ENCODE measurements at places on chromosomes 12 and 14.
A peak's percentile ranks its signal among the peaks of the same experiment; 100 is the strongest.

DNA sequence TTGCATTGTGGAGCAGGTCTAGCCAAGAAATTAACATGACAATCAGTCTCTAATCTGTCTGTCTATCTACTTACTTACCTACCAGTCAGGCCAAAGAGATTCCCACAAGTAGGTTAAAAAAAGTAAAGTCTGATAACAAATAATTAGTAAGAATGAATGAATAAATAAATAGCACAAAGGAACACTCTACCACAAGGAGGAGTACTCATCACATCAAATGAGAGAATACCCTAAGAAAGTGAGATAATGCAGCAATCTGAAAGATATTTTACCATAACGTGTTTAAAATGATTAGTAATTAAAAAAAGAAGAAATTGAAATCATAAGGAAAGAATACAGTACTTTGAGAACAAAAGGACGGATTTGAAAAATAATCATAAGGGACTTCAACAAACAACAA is 187.2 kb downstream of the SYNE2 start:
- no peak for DNase-seq

DNA sequence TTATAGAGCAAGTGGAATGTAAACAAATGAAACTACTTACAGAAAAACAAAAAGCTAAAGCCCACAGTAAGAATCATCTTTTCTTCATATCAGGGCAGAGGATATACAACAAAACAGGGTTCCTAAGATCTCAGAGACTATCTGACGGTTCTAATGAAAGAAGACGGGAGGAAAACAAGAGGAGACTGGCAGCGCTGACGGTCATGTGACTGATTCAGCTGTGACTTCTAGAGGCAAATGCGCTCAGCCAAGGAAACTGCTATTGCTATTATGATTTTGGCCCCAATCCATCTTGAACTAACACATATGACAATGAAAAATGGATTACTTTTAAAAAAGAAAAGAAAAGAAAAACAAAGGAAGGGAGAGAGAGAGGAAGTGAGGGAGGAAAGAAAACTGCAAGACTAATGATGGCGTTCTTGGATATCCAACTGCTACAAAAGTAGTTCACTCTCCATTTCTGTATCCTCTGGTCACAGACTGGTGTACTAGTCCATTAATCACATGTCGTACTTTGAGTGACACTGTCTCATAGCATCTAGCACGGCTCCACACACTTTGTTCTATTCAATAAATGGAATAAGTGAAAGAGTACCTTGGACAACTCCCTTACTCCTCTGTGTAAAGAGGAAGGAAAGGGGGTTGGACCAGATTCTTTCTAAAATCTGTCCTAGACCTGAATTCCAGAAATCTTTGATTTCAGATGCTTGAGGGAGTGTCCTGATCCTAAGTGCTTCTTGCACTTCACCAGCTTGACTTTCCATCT is 119.3 kb downstream of the DAD1 start:
- DNase-seq: no peak

- DNase-seq: peak; percentile 94
Observed at GRCh38 chr12:128817111-128818015, 6.4 kb downstream of the SLC15A4 start.

DNA sequence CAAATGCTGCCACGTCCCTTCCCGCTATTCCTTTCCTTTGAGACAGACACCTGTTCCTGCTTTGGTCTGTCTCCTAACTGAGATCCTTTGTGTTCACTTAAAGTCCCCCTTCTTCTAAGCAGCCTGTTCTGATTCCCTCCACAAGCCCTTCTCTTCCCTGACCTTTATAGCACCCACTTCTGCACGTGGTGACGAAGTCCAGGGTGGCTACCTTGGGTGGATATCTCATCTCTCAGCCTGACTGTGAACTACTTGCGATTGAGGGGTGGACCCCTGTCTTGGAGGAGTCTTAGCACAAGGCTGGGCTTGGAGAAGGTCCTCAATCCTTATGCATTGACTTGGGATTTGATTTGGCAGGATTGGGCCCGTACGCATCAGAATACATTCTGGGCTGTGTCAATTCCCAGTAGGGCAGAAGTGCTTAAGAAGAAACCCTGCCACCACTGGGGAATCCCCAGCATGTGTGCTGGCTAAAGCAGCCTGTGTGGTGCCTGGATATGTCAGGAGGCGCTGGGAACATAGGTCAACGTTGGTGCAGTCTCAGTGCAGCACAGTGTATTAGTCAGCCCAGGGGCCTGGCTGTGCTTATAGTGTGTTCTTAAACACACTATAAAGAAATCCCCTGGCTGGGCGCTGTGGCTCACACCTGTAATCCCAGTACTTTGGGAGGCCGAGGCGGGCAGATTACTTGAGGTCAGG is 23.6 kb downstream of the KRT80 start:
- peak; percentile 98 for DNase-seq

DNA sequence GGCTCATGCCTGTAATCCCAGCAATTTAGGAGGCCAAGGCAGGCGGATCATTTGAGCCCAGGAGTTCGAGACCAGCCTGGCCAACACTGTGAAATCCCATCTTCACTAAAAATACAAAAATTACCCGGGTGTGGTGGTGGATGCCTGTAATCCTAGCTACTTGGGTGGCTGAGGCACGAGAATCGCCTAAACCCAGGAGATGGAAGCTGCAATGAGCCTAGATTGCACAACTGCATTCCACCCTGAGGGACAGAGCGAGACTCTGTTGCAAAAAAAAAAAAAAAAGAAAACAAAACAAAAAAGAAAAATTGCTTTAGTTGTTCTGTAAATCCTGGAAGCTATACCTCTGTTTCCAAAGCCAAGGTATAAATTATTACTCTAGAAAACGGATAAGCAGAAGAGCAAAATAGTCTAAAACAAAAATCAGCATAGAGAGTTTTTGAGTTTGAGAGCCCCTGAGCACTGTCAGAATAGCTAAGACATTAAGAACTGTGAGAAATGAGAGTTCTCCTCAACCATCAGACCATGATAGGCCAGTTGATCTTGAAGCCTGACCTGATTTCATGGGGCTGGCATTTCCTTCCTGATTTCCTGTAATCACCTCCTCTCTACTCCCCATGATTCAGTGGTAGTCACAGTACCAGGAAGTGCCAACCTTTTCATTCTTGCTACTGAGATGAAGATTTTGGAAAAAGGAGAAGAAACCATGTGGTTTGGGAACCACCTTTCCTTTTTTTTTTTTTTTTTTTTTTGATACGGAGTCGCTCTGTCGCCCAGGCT is 31.7 kb downstream of the ATP2A2 start:
- no peak for DNase-seq

DNA sequence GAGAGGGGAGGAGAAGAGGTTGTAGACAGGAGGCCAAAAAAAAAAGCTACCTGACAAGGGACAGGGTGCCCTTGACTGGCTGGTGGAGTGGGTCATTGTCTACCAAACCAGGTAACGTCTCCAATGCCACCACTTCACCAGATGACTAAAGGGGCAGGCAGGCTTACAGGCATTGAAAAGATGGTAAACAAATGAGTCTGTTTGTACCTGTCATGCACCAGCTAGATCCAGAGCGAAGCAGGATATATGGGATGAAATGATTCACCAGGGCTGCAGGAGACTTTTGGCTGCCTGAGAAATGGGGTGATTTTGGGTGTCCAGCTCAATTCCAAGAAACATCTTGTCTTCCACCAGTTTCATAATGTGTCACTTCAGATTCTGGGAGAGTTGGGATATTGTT is 4.0 kb downstream of the C12orf54 start:
- DNase-seq: no peak

- DNase-seq: no peak
Observed at GRCh38 chr12:130127912-130128789, 34.1 kb upstream of the FZD10 start.

DNA sequence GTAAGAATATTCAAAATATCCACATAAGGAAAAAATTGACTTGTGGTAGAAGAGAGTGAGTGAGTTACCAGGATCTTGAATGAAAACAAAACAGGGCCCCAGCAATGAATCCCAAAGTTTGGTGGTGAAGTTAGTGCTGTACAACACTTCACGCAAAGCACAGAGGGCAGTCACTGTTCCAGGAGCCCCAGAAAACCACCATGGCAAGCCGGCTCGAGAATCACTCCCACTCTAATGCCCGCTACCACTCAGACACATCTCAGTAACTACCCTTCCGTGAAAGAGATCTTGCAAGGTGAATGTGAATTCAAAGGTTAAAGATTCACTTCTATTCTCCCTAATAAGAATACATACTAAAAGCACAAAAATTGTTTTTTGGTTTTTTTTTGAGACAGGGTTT is 30.1 kb downstream of the CLIP1 start:
- DNase-seq: no peak

DNA sequence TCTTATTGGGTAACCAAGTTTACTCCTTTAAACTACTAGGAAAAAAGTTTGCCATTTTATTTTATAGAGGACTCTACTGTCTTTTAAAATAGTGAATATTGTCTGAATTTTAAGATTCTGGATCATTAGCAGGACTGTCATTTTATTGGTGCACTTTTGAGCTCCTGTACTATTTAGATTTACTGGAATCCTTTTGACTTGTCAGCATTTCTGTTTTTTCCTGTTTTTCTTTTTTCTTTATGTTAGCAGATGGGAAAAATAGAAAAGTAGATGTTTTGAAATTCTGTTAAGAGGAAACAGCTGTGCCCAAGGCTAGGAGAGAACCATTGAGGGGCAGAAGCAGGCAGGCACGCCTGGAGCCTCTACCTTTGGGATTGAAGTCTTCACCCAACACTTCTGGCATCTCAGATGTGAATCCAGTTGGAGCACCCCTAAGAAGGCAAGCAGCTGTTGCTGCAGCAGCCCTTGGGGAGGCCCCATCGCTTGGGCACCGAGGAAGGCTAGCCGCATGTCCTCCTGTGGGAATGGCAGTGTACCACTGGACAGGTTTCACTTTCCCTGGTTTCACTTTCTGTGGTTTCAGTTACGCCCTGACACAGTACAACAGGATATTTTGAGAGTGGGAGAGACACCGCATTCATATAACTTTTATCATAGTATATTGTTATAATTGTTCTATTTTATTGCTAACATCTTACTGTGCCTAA is 11.5 kb downstream of the RIMKLB start:
- DNase-seq: no peak

DNA sequence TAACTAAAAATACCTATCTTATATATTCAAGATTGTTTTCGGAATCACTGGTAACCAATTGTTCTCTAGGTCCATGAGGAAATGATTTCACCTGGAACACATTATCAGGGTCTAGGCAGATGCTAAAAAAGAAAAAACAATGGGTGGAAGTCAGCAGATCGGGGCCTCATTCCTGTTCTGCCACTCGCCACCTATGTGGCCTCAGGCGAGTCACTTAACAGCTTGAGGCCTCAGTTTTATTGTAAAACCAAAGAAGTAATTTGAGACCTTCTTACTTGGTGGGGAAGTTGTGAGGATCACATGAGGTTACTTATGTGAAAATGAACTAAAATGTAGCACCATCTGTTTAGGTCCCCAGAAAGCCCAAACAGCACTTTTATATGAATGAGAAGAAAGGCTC is 6.2 kb upstream of the RNASE10 start:
- DNase-seq: no peak

DNA sequence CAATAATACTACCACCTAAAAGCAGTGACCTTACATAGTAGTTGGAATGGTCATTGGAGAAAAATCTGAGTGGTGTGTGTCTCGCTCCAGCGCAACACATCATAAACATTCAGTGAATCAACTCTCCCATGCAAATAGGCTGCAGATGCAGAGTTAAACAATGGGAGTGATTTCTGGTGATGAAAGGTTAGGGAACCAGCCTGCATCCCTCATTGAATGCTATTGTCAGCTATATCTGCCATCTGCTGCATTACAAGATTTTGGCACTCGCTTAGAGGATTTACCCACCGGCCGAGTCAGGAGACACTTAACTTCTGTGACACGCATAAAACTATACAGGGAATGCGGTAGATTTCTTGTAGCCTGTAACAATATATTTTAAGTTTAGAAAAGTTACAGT is 900.9 kb downstream of the FLRT2 start:
- DNase-seq: no peak

- DNase-seq: no peak
Observed at GRCh38 chr14:33653308-33653695, 297.6 kb downstream of the EGLN3 start.

DNA sequence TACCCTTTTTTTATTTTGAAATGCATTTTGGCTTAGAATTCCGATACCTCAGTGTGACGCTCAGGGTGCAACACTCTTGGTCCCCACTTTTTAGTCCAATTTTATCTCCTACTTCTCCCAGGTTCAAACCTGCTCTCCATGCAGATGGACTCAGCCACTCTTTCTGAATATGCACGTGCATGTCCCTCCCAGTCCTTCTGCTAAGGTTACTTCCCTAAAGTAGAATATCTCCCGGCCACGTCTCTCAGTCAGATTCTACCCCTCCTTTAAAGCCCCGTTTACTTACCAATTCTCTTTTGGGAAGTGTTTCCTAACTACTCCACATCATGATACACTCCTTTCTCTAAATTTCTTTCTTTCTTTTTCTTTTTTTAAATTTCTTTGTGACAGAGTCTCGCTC is 15.5 kb upstream of the PARP11 start:
- no peak for DNase-seq

- DNase-seq: no peak
Observed at GRCh38 chr14:78535041-78535440, 364.9 kb downstream of the NRXN3 start.

- DNase-seq: no peak
Observed at GRCh38 chr12:4780641-4781611, 60.7 kb downstream of the GALNT8 start.

DNA sequence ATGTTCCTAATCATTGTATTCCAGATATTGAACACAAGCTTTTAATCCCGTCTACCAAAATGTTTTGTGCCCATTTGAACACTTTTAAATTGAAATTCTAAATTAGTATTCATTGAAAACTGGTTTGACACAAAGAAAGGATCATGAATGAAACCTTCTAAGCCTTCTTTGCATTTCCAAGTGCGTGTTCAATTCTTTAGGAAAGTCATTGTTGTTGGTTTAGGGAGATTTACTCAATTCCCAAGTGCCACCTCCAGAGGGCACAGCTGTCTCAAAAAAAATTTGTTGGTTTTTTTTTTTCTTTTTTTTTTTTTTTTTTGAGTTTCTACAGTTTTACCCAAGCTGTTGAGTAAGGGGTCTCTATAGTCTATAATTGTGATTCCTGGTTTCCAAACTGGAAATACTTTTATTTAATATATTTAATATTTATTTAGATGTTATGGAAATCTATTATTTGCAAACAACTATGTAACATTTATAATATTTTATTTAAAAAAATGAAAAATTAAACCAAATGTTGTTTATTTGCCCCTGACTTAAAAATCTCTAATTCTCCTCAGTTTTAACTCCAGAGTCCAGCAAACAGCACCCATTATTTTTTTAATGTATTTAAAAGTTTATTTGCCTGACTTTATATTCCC is 79.9 kb downstream of the NEDD1 start:
- no peak for DNase-seq

DNA sequence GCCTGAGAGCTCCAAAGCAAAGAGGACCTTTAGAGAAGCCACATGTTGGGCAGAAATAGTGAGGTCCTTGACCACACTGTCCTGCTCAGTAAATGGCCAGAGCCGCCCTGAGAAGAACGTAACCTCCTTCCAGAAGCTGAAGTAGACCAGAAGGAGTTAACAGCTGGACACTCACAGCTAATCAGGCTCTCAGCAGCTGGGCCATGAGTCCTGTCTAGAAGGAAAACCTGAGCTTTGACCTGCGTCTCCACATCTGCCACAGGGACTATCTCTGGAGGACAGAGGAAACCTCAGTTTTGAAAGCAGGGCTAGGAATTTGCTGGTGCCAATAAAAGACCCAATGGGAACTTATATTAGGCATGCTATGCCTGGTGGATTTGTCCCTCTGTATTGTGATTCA is 12.3 kb upstream of the DHRS4 start:
- DNase-seq: no peak

- DNase-seq: no peak
Observed at GRCh38 chr14:25526290-25526689, 476.3 kb upstream of the STXBP6 start.

- no peak for DNase-seq
Observed at GRCh38 chr14:84064316-84065125, 1465.4 kb upstream of the FLRT2 start.

- peak; percentile 26 for DNase-seq
Observed at GRCh38 chr12:30694412-30695198, 1.1 kb downstream of the IPO8 start.
